ENCODE measurements at places on chromosomes 7 and 10.
A peak's percentile ranks its signal among the peaks of the same experiment; 100 is the strongest.

DNA sequence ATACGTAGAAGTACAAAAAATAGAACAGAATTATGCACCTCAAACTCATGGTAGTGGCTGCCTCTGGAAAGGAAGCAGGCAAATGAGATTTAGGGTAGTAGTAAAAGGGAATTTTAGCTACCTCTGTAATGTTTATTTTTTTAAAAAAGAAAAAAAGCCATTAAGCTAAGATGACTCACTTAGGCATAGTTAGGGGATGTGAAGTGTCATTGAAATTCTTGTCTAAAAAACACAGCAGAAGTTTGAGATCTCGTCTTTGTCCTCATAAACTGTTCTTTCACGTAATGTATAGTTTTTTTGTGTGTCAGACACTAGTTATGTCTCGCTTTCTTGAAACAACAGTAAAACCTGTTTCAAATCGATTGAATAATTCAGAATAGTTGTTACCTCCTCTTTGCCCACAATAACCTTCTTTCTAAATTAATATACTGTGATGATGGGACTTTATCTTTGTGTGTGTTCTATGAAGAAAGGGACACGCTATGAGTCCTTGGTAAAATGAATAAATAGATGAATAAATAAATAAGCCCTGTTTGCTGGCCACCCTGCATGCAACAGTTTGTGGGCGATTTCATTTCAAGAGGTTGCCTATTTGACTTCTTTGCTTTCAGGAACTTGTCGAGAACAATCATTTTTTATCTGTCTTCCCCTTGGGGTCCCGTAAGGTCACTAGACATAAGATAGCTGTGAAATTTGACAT, 14.5 kb upstream of the FBXW4 start:
- no peak for DNase-seq

DNA sequence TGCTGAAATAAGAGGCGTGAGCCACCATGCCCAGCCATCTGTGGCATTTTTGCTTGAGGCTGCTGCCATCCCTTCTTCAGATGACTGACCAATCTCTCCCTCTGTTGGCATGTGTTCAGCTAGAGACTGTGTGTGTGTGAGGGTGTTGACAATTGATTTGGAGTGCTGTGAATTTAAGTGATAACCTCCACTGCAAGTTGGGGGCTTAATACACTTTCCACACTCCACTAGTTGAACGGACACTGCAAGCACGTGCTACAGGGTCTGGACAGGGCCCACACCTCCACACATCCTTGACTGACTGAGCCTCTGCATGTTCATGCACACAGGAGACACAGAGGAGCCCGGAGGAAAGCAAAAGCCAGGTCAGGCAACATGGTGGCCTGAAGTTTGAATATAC, 51.3 kb downstream of the BRAF start:
- no peak for DNase-seq

DNA sequence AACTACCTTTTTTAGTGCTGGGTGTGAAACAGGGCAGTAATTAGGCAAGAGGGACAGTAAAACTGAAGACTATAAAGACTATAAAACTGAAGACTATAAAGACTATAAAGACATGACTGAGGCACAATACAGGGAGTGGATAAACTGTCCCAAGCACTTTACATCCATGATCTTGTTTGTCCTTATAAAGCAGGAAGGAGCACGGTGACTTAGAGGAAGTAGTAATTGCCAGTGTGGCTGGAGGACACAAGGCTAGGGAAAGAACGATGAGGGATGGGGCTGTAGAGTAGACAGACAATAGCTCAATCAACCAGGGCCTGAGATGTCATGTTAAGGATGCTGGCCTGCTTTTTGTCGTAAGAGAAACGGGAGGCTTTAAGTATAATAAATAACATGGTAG, 26.0 kb downstream of the DNAJC12 start:
- no peak for DNase-seq

DNA sequence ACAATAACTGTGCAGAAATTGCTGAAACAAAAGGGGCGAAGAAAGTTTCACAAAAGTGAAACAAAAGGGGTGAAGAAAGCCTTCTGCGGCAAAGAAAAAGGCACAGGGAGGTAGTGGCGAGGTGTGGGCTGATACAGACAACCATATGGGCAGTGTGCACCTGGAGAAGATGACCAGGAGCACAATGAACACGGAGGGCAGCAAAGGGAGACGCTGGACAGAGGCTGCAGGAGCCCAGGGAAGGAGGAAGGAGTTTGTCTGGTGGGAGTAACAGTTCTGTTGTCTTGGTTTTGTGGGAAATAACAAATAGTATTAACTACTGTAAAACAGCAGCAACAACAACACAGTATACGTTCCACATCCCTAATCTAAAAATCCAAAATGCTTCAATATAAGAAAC, 42.4 kb downstream of the ESYT2 start:
- DNase-seq, result no peak

DNA sequence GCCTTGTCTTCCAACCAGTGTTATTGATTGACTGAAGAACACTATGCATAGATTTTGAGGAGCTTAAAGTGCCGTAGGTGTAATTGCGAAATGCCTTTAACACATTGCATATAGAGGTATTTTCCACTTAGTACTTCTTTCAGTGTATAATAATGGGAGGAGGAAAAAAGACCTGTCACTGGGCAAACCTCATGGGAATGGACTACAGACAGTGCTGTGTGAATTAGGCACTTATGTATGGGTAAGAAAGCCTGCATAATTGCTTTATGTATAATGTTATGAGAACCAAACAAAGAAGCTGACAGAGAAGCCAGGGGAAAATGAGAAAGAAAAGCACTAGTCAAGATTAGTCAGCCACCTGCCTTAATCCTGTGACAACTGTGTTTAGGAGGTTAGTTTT, 12.4 kb upstream of the SCRN1 start:
- DNase-seq, result no peak

DNA sequence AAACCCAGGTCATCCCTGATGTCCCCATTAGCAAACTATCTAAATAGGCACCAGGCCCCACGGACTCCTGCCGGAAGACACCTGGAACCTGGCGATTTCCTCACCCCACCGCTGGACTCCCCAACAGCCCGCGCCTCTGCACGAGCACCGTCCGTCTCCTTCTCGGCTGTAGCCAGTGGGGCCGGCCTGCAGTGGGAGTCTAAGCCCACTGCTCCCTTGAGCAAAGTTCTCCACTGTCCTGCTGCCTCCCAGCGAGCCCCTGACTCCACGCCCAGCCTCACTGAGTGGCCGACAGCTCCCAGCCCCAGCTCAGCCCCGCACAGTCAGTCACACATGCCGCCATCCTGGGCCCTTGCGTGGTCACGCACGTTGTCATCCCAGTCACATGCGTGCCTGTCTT, 211.3 kb upstream of the PPP2R2D start:
- DNase-seq, result no peak

- no peak for DNase-seq
Measured at GRCh38 chr7:124893140-124893827, 36.3 kb downstream of the POT1 start.

DNA sequence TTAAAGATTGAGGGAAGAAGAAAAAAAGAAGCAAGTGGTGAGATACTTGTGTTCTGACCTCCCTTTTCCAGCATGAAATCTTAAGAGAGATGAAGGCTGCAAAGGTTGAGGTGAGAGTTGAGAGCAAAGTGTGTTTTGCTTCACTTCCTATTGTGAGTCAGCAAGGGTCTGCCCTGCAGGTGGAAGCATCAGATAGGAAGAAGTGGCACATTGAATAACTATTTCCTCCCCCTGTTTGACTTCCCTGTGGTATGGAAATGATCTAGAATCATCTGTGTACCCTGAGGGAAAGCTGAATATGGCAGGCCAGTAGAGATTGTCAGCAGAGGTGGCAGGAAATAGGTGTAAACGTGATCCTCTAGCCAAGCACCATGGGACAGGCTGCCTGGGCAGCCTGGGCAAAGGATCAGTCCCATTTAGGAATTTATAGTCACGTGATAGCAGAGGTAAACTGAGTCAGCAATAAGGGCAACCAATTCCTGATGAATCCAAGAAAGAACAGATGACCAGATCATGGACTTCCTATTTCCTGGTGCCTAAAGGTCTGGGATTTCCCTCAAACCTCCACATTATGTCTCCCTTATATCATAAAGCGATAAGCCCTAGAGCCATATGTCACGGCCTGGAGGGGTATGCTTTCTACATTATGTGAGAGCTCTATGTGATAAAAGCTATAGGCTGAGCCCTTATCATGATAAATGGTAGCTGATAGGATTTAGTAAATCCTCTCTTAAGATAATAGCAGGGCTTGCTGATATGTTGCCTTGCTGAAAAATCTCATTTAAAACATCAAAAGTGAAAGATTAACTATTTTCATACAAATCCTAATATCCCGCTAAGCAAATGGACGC, 287.0 kb downstream of the MDFIC start:
- DNase-seq, result no peak

GRCh38 chr10:79898597-79899325, 50.1 kb downstream of the SFTPD start:
- no peak for DNase-seq

GRCh38 chr7:155803418-155804376, 8.6 kb downstream of the SHH start:
- no peak for DNase-seq

GRCh38 chr10:89236226-89236797, 15.3 kb downstream of the LIPA start:
- DNase-seq, result no peak

GRCh38 chr7:16636555-16637101, 8.9 kb downstream of the ANKMY2 start:
- no peak for DNase-seq

GRCh38 chr10:48551861-48552591, 52.8 kb downstream of the ARHGAP22 start:
- peak; percentile 67 for DNase-seq

- no peak for DNase-seq
Measured at GRCh38 chr7:65731129-65731528, 141.7 kb upstream of the VKORC1L1 start.

GRCh38 chr10:104043185-104043830, 42.4 kb downstream of the COL17A1 start:
- no peak for DNase-seq

- DNase-seq, result no peak
Measured at GRCh38 chr10:7405637-7406036, 5.2 kb downstream of the SFMBT2 start.

GRCh38 chr7:44971902-44972441, 6.8 kb downstream of the MYO1G start:
- no peak for DNase-seq

DNA sequence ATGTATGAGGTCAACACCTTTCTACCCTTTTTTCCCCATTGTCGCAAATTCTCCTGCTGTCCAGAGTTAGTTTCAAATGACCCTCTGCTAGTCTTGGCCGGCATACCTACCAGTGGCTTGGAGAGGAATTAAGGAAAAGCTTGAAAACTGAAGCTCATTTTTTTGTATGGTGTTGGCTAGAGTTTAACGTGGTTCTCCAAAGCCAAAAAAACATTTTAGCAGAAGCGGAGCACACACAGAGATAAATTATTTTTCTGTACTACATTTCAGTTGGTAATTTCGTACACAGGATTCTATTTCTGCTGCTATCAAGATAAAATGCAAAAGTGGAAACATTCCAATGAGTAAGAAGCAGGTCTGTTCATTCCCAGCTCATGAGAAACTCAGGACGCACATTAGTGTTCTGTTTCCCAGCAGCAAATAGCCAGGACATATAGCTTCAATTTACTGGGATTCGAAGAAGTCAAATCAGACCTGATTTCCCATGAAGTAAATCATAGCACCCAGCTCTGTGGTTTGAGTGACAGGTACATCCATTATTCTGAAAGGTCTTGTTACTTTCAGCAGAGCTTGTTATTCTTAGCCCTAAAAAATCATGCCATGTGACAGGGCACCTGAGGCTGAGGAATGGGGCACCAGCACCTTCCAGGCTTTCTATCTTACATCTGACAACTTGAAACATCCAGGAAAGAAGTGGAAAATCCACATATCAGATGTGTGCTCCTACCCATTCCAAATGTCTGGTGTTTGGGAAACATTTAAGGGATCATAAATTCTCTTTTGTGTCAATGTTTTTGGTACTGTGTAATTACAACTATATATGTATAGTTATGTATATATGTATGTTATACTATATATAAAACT, 215.9 kb upstream of the C7orf33 start:
- no peak for DNase-seq

DNA sequence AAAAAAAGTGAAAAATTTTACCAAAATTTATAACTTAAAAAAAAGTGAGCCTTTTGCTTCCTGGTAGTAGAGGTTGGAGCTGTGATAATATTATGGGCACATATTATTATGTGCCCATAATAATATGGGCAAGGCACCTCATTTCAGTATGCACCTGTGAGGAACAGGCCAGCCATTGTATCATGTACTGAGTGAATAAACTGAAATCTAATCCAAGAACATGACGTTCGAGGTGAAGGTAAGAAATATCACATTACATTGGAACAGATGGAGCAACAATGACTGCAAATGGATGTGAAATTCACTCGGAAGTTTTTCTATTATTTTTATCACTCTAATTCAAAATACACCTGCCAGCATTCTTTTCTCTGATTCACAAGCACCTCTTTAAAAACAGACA, 216.0 kb downstream of the KLF6 start:
- no peak for DNase-seq

- peak; percentile 16 for DNase-seq
Measured at GRCh38 chr7:93622036-93623033, 47.8 kb upstream of the CALCR start.

GRCh38 chr7:40008223-40008815, 58.3 kb downstream of the CDK13 start:
- DNase-seq, result no peak

GRCh38 chr10:16297642-16298041, 139.2 kb upstream of the PTER start:
- no peak for DNase-seq

- DNase-seq, result no peak
Measured at GRCh38 chr10:116993610-116994009, 11.4 kb downstream of the SHTN1 start.

DNA sequence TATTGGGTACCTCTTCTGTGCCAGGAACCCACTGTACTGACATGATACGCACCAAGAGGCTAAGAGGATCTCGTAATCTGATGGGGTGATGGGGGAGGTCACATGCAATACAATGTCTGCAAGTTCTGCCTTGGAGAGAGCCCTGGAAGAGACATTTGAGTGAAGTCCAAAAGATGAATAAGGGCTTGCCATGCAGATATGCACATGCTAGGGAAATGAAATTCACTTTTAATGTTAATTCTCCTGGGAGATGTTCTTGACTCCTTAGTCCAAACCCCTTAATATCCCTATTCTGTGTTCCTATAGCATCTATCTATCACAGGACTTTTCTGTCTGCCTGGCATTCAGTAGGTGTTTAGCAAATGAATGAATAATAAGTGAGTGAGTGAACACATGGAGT, 54.0 kb upstream of the GLCCI1 start:
- DNase-seq, result no peak

DNA sequence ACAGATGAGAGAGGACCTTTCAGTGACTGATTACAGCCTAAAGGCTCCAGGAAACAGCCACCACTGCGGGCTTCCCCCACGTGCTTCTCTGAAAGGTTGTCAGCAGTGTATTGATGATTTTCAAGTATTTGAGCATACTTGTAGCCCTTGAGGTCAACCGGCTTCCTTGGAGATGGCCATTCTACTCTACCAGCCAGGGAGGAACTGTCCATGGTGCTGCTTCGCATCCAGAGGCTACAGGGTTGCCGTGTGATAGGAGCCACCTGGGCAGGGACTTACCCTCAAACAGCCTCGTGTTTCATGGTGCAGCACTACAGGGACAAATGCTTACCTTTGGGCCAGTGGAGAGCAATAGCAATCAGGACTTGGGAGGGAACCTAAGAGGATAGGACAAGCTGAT, 179.5 kb downstream of the DPP6 start:
- DNase-seq, result no peak

GRCh38 chr7:94351703-94352102, 43.0 kb upstream of the COL1A2 start:
- no peak for DNase-seq

Measured in BE2C (cell line).